ENCODE measurements at places on chromosomes 2 and 18.

DNA sequence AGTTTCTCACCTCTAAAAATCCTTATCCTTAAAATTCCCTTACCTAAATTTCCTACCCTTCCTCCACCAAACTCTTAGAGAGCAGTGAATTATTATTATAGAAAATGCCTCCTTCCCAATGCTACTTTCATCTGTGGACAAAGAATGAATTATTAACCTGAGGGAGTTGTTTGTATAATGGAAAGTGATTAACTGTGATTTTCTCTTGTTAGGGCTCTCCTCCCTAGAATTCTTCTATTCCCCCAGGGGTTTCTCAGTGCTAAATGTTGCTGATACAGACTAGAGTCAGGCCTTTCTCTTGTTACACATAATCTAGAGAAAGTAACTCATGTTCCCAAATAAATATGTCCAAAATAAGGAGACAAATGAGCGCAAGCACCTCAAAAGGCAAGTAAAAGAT is 23.3 kb downstream of the EPB41L5 start:
- no peak for DNase-seq

- DNase-seq = no peak
Measured at GRCh38 chr2:8642366-8643068, 39.3 kb upstream of the ID2 start.

DNA sequence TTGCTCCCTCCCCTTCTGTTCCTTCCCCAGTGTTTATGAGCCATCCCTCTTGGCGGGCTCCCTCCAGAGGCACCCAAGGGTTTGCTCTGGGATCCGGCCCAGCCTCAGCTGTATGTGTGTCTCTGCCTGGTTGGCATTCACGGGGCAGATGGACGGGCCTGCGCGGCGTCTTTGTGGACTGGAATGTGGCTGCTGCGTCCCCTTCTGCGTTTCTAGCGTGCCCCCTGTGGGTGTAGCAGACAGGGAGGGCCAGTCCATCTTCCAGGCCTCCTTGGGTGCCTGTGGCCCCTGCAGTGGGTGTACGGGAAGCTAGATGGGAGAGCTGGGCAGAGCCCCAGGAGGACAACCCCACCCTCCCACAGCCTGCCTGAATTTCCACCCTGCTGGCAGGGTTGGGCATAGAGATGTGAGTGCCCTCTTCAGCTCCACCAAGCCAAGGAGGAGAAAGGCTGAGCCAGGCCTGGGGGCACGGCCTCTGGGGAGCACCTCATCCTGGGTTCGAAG is 15.7 kb downstream of the GPC1 start:
- DNase-seq = no peak

- no peak for DNase-seq
Measured at GRCh38 chr2:234178330-234179030, 128.0 kb downstream of the SPP2 start.

GRCh38 chr2:213078686-213079085 is 72.7 kb downstream of the IKZF2 start:
- no peak for DNase-seq
